Spleen (tissue), 13 donors: ENCODE measurements at places on chromosomes 1 and 21. TPM values are rescaled to one million over a fixed set of nuclear protein-coding genes. Genes with fewer than 3 reads are reported as not detected.
A peak's percentile ranks its signal among the peaks of the same experiment; 100 is the strongest.

DNA sequence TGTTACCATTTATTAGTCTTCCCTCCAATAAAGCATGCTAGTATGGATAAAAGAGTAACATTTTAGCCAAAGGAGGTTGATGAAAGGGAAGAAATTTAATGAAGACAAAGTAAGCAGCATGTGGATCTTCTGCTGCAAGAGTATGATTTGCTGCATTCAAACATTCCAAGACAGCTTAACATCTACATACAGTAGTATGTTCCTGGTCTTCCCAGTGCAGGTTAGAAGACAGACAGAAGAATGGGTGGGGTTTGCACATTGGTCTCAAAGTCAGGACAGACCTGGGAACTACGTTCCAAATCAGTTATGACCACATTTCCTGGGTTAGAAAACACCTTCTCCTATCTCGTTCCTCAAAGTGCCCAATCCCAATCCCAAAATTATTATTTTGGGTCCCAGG is 43.3 kb downstream of the PUM1 start:
- DNase-seq: no peak

GRCh38 chr1:46401964-46402626 is 8.0 kb downstream of the FAAH start:
- no peak for DNase-seq

GRCh38 chr1:203554071-203554470 is 60.1 kb downstream of the OPTC start:
- DNase-seq: no peak

DNA sequence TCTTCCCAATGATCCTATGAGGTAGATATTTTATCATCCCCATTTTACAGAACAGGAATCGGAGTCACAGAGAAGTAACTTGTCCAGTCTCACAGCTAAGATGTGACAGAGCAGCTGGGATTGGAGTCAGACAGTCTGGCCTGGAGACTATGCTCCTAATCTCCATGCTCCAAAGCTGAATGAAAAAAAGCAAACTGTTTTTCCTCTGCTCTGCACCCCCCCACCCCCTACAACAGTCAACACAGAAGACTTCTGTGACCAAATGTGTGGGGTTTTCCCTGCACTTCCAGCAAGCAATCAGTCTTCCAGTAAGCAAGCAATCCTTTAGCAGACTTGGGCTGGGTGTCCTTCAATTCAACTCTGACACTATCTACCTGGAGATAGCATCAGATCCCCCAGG is 33.2 kb downstream of the KIRREL1 start:
- DNase-seq: no peak

DNA sequence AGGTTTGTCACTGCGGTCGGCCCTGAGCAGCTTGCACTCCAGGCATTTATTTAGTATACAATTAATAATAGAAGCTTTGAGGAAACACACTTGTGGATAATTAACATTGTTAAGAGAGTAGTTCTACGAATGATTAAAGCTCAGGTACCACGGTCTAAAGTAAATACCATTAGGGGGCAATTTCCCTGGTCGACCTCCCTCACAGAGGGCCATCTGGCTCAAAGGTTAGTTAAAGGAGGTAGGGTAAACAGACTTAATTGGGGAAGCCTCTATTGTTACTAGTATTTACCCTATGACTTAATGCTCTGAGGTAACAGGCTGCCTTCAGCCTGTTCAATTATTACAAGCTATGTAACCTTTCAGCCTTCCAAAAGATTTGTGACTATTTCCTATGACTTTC is 122.3 kb upstream of the SLC44A3 start:
- no peak for DNase-seq

GRCh38 chr1:53134961-53135734 is 7.3 kb downstream of the SLC1A7 start:
- peak; percentile 52 for DNase-seq

GRCh38 chr1:58929671-58930325 is 146.0 kb upstream of the JUN start:
- DNase-seq: no peak

GRCh38 chr21:46518983-46519583 is 60.4 kb downstream of the DIP2A start:
- DNase-seq: no peak

- DNase-seq: no peak
Observed at GRCh38 chr1:207861442-207862177, 49.3 kb downstream of the CD34 start.

DNA sequence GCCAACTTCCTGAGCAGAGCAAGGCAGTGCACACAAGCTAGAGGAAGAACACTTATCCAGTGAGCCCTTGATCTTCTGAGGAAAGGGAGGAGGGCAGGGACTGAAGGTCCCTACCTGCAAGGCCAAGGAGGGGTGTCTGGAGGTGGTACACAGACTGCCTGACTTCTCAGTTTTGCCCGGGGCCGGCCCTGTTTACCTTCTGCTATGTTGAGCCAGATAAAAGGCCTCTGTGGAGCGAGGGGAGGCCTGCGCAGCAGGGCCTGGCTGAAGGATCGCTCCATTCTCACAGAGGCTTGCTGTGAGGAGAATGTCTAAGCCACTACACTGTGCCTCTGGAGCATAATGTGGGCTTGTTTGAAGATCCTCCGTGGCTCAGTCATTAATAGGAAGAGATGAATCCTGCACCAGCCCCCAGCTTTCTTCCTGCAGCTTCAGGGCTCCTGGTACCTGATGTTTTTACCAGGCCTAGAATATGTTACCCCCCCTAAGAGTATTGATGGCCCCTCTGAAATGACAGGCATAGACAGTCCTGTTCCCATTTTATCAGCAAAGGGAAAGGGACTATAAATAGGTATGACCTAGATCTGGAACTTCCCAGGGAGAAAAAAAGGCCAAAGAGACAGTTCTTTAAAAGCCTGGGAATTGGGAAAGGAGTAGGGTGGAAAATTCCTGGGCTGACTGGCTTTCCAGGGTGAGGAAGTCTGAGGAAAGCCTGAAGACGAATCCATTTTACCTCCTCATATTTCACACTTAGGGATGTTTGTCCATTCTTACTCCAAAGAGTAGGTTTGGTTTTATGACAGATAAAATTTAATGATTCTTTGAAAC is 4.7 kb downstream of the POGK start:
- DNase-seq: no peak

- DNase-seq: no peak
Observed at GRCh38 chr1:55420929-55421716, 206.0 kb upstream of the USP24 start.

GRCh38 chr1:150621497-150622302 is 7.7 kb downstream of the ENSA start:
- DNase-seq: no peak

GRCh38 chr21:42392731-42393442 is 3.0 kb downstream of the TMPRSS3 start:
- DNase-seq: peak; percentile 61

DNA sequence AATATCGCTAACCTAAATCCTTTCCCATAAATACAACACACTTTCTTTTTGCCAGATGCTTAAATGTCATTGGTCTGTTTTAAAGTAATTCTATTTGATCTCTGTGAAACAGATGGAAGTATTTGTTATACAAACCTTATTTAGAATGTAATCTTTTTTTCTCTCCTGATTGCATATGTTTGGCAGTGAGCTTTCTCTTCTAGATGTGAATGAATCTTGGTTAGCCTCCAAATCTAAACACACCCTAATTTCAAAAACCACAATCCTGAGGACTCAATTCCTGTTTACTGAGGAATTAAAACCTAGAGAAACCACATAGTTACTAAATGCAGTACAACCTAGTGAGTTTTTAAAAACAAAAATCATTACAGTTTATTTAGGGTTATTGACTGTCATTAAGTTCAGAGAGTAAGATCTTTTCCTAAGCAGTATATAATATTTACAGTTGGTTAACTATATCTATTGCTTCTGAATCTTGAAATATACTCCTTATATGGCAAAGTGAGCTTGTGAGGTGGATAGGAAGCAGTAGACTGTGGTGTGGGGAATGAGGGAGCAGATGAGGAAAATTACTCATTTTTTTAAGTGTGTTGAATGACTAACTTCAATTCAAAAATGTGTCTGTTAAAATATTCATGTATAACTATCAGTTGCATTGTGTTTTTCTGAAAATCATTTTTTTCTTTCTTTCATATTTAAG is 218.7 kb downstream of the FMN2 start:
- DNase-seq: no peak

DNA sequence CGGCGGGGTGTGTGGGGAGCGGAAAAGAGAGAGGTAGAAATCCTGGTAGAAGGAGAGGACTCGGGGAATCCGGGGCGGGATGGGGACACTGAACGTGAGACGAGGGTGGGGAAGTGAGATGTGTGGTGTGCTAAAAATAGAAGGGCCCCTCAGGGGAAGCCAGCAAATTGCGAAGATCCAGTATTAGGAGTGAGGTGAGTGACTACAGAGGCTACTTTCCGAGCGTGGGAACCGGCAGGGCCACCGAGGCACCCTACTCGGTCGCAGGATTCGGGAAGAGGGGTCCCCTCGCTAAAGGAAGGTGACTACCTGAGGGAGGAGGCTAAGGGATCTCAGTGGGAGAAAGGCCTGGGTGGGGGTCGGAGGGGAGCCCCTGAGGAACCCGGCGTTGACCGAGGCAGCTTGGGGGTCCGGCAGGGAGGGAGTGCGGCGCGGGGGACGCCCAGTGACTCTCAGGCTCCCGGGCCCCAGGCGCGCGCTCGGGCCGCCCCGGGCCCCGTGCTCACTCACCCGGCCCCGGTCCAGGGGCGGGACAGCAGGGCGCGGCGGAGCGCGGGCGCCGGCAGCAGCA is 318 bp downstream of the ALDH4A1 start:
- no peak for DNase-seq

GRCh38 chr1:28776341-28776740 is 35.6 kb upstream of the OPRD1 start:
- DNase-seq: peak; percentile 29

GRCh38 chr1:114234408-114235124 is 80.9 kb upstream of the SYT6 start:
- no peak for DNase-seq

DNA sequence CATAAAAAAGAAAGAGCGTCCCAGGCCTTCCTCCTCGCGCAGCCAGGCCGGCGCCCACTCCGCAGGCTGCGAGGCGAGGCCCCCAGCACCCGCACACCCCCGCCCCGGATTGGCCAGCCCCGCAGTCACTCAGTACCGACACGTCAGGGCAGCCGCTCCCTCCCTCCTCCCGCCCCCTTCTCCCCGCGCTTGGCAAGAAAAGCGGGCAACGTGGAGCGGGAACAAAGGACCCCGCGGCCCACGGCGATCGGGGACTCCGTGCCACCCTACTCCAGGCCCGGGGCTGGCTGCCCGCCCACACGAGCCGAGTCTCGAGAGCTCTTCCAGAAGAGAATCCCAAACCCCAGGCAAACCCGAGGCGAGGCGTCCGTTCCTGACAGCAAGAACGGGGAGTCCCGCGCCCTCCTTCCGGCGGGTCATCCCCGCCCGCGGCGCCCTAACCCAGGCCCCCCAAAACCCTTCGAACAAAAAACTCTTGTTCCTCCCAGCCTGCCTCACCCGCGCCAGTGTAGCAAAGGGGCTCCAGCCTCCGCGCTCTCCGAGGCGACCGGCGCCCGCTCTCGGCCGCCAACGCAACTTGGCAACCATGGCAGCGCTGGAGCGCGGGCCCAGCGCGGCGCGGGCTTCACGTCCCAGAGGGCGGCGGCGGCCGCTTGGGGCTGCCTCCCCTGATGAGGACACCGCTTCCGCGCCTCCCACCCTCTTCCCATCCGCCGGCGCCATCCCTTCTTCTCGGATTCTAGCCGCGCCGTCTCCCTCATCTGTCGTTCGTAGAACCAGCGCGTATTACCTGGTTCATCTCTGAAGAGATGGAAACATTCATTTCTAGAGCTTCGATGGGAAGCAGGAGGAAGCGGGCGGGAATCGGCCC is 645 bp downstream of the IVNS1ABP start:
- DNase-seq: peak; percentile 98

- DNase-seq: no peak
Observed at GRCh38 chr1:33649759-33650158, 177.3 kb downstream of the ZSCAN20 start.

GRCh38 chr1:80891871-80892270 is 908.9 kb upstream of the ADGRL2 start:
- DNase-seq: no peak

DNA sequence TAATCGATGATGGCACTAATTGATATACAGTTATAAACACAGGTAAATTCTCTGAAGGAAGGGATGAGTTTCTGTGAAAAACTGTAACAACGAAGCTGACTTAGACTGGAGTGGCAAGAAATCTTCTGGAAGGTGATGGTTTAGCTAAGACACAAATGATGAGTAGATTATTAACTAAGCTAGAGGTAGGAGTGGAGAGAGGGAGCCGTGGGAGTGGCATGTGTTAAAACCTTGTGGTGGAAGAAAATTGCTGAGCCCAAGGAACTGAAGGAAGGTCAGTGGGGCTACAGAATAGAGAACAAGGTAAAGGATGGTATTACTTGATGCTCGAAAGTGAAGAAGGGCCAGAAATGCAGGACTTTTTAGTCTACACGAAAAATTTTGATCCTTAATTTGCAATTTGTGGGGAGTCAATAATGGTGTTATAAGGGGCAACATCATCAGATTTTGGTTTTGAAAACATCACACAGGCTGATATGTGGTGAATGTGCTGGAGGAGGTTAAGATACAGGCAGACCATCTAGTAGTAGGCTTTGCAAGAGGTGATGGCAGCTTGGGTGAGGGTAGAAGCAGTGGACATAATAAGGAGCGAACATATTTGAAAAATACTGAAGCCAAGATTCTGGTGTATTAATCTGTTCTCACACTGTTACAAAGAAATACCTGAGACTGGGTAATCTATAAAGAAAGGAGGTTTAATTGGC is 93.8 kb downstream of the S1PR1 start:
- DNase-seq: no peak

SPOCD1 gene
- total RNA-seq: 4.1 TPM

NBPF4 gene
- total RNA-seq: 0.33 TPM

S100A3 gene
- total RNA-seq: 1.0 TPM

KDF1 gene
- 0.46 TPM for total RNA-seq

CZIB gene
- total RNA-seq: 44.5 TPM

INSRR gene
- 0.09 TPM for total RNA-seq

LMX1A gene
- total RNA-seq: not detected

HFM1 gene
- 1.2 TPM for total RNA-seq
